ENCODE measurements at places on chromosomes 3 and 15.
A peak's percentile ranks its signal among the peaks of the same experiment; 100 is the strongest.

GRCh38 chr15:30041868-30042267 lies 40.9 kb upstream of the GOLGA8J start:
- no peak for DNase-seq

GRCh38 chr3:38534180-38534579 lies 38.0 kb downstream of the EXOG start:
- no peak for DNase-seq

DNA sequence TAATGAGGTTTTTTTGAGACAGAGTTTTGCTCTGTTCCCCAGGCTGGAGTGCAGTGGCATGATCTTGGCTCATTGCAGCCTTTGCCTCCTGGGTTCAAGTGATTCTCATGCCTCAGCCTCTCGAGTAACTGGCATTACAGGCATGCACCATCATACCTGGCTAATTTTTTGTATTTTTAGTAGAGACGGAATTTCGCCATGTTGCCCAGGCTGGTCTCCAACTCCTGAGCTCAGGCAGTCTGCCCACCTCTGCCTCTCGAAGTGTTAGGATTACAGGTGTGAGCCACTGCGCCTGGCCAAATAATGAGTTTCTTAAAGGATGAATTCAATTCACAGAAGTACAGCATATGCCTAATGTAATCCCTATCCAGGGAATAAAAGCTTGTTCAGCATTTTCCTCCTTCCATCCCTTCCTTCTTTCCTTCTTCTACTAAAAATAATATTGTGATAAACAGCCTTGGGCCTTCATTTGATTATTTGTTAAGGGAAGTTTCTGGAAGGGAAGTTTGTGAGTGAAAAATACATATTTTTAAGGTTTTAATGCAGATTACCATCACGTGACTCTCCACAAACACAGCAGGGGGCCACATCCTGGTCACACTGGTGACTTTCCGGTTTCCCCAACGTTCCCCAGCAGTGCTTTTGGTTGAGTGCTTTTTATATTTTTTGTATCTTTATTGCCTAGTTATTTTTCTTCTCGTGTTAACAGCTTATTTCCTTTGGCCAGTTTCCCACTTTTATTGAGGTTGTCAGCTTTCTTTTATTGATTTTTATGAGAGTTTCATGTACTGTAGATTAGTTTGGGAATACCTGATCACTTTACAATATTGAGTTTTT lies 116.8 kb downstream of the USP13 start:
- no peak for DNase-seq

DNA sequence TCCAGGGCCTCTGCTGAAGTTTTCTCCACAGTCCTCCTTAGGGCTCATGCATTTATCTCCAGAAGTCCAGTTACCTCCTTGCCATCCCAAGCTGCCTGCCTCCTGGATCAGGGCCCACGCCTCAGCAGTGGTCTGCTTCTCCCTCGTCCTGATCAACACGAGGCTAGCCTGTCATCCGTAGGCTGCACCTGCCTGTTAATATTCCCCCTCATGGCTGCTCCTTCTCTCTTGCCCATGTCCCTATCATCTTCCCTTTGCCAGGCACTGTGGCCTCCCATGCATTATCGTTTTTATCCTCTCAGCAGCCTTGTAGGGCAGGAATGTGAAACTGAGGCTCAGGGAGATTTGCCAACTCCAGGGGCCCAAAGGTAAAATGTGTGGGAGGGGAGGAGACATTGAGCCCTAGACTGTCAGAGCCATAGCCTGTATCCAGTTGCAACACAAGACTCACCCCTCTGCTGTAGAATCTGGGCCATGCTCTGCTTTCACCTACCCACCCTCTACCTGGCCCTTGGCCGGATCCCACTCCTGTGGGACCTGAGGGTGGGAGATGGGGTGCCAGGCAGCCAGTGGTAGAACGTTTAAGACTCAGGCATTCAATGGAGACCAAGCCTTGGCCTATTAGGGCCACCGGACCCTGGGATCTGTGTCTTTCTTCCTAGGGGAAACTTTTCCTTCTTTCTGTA lies 4.6 kb downstream of the GRM2 start:
- no peak for DNase-seq

DNA sequence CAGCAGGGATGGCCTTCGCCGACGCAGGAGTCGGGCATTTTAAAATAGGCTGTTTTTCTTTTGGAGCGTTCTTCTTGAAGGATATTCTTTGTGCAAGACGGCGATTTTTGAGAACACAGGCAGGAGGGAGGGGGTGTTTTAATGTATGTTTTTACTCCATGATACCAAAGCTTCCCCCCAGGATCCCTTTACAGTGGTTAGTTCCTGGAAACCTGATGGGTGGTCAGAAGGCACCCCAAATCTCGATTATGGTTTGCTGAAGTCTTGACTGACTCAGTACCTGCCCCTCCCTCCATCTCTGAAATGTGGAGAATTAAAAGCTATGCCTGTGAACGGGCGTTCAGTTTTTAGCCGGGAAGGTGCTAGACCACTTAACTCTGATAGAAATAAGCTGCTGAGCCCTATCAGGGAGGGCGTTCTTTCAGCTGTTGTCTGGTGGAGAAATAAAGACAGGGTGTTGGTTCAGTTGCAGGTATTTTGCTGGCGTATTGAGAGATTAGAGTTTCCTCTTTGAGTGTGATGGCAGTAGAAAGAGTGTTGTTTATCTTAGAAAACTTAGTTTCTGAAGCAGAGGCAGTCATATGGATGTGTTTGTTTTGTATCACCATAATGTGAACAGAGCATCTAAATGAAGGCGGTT lies 3.4 kb downstream of the IGF1R start:
- no peak for DNase-seq

- no peak for DNase-seq
Measured at GRCh38 chr3:95088464-95088863, 1025.6 kb downstream of the NSUN3 start.

DNA sequence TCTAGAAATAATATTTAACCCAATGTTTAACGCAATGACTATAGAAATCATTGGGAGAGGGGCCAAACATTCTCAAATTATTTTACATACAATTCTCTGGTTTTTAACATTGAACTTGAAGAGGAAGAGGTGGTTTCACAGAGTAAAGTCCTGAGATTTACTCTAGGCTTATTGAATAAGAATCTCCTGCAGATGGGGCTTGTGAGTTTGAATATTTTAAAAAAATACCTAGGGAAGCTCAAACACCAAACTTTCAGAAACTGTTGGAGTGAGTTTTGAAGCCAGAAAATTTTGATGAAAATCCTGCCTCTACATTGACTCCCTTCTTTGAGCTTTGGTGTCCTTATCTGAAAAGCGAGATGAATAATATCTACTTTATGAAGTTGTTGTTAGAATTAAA lies 906.6 kb downstream of the TUSC7 start:
- no peak for DNase-seq

- DNase-seq = peak; percentile 78
Measured at GRCh38 chr15:85485956-85486567, 105.7 kb downstream of the AKAP13 start.

DNA sequence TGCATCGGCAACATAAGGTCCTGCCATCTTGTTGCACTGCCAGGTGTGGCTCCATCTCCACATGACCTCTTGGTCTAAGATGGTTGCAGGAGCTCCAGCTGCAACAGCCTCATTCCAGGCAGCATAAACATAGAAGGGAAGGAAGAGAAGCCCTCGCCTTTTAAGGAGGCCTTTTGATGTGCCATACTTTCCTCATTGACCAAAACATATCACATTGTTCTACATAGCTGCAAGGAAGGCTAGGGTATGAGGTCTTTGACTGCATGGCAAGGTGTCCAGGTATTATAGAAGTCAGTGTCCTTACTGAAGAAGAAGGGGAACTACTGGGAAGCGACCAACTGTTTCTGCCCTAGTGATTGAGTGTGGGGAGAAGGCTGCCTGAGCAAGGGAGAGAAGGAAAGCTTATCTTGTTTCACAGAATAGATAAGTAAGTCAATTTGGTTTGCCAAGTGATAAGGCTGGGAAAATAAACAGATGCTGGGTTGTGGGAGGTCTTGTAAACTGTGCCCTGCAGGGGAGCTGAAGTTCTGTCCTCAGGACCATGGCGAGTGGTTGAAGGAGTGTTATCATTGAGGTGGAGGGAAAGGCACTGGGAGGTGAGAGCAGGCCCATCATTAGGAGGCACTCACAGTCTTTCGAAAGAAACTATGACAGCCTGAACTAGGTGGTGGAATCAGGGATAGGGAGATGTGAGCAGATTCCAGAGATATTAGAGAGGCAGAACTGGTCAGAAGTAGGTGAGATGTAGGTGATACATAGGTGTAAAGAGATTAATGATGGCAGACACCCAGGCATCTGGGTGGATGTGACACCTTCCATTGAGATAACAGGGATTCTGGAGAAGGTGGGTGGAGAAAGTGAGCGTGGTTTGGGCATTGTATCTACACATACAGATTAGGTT lies 93.8 kb upstream of the IGF1R start:
- DNase-seq = no peak

GRCh38 chr15:63135804-63136203 lies 14.1 kb downstream of the LACTB start:
- peak; percentile 83 for DNase-seq

GRCh38 chr15:61633951-61634350 lies 404.8 kb upstream of the RORA start:
- DNase-seq = no peak

GRCh38 chr3:168186293-168186983 lies 90.7 kb upstream of the GOLIM4 start:
- no peak for DNase-seq

DNA sequence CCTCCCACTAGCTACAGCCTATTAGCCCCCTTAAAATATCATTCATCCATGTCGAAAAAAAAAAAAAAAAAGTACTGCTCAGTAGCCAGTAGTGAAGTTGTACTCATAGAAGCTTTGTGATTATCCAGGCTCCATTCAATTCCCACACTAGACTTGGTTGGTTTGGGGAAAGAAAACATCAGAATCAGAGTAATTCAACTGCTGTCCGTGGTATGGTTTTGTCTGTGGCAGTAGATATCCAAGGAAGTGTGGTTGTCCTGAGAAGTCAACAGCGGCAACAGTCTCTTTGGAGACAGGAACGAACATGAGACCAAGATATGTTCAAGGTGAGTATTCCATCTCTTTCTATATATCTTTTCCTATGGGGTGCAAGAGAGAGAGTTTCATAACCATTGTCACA lies 99.2 kb downstream of the GOLIM4 start:
- no peak for DNase-seq

GRCh38 chr15:35665896-35666536 lies 120.1 kb upstream of the DPH6 start:
- DNase-seq = no peak

- DNase-seq = no peak
Measured at GRCh38 chr3:189677667-189678066, 46.5 kb downstream of the TP63 start.

DNA sequence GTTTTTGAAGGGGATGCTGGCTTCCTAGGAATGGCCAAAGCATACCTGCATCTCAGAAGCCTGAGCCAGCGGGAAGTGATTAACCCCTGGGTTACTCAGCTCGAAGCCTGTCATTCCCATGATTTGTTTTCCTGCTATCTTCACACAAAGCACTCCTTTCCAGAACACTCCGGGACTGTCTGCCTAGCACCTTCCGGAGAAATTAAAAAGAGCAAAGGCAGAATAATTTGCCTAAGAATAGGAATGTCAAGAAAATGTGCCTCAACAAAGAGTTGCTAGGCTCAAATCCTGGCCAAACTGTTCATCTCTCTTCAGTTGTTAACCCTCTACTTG lies 34.1 kb downstream of the TPM1 start:
- no peak for DNase-seq

GRCh38 chr15:80587816-80588456 lies 107.2 kb upstream of the ABHD17C start:
- peak; percentile 21 for DNase-seq

- no peak for DNase-seq
Measured at GRCh38 chr15:85116494-85116893, 134.8 kb downstream of the PDE8A start.

- no peak for DNase-seq
Measured at GRCh38 chr3:27633224-27633545, 88.9 kb downstream of the EOMES start.

DNA sequence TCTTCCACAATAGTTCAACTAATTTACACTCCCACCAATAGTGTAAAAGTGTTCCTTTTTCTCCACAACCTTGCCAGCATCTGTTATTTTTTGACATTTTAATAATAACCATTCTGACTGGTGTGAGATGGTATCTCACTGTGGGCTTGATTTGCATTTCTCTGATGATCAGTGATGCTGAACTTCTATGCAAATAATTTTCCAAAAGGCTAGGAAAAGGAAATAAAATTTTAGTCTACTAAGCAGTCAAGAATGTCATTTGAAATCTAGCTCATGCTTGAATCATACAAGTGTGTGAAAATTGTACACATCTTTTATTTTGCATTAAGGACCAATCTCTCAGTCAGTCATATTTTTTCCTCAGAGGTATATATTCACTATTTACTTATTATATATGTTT lies 101.7 kb upstream of the UBP1 start:
- no peak for DNase-seq

DNA sequence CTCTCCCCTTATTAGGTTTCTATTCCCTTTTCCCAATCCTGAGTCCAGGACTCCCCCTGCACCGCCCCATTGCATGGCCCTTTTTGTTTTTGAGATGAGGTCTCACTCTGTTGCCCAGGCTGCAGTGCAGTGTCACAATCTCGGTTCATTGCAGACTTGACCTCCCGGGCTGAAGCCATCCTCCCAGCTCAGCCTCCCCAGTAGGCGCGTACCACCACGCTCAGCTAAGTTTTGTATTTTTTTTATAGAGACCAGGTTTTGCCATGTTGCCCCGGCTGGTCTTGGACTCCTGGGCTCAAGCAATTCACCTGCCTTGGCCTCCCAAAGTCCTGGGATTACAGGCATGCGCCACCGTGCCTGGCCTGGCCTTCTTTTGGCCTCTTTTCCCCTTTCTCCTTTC lies 29.3 kb downstream of the PDIA5 start:
- no peak for DNase-seq

DNA sequence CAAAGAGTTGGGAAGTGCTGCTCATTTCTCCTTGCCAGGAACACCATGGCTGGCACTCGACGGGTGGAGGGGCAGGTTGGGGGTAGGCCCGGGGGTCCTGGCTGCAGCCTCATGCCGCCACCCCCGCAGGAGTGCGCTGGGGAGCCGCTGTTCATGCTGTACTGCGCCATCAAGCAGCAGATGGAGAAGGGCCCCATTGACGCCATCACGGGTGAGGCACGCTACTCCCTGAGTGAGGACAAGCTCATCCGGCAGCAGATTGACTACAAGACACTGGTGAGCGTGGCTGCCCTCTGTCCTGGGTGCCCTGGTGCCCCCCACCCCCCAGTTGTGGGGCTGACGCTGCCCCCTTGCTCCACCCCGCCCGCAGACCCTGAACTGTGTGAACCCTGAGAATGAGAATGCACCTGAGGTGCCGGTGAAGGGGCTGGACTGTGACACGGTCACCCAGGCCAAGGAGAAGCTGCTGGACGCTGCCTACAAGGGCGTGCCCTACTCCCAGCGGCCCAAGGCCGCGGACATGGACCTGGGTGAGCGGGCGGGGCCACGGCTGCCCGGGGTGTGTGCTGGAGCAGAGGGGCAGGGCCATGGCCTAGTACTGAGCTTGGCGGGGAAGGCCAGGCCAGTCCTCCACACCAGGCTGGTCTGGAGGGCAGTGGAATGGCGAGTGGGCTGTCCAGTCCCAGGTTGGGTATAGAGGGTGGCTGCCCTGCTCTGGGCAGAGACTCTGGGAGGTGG lies 45.1 kb downstream of the PLXNA1 start:
- DNase-seq = no peak

- no peak for DNase-seq
Measured at GRCh38 chr3:145604851-145605250, 556.1 kb downstream of the PLOD2 start.

GRCh38 chr3:89699771-89700170 lies 592.4 kb downstream of the EPHA3 start:
- no peak for DNase-seq

- no peak for DNase-seq
Measured at GRCh38 chr3:116897382-116897781, 187.8 kb downstream of the TUSC7 start.

Measured in HFFc6 (cell line).